Psoas muscle (tissue), 8 donors: ENCODE measurements at places on chromosomes 13 and 19. TPM values are rescaled to one million over a fixed set of nuclear protein-coding genes. Genes with fewer than 3 reads are reported as not detected.

Gene CLDND2
- total RNA-seq, result 0.88 TPM

Gene SHISA2
- 9.4 TPM for total RNA-seq

Gene CYP4F22
- total RNA-seq, result 0.29 TPM

Gene CRB3
- not detected for total RNA-seq

Gene HNRNPL
- total RNA-seq, result 223 TPM

Gene ZNF98
- total RNA-seq, result not detected

Gene LRRC25
- 2.4 TPM for total RNA-seq

Gene ZNF792
- total RNA-seq, result 4.2 TPM

Gene TMEM238
- total RNA-seq, result 0.75 TPM

Gene CIC
- total RNA-seq, result 55.0 TPM

Gene KCNK6
- 0.67 TPM for total RNA-seq

Gene RFPL4A
- not detected for total RNA-seq

Gene ZNF575
- total RNA-seq, result 1.0 TPM

Gene MBD3L2
- total RNA-seq, result not detected

Gene ZNF723
- total RNA-seq, result not detected
